ENCODE measurements at places on chromosomes 3 and 15. TPM values are rescaled to one million over a fixed set of nuclear protein-coding genes. Genes with fewer than 3 reads are reported as not detected.

The MB21D2 gene
- total RNA-seq: 46.4 TPM

The SST gene
- not detected for total RNA-seq

The CPNE4 gene
- not detected for total RNA-seq

The SOX14 gene
- total RNA-seq: not detected

The GRK7 gene
- total RNA-seq: not detected

The NR2F2 gene
- total RNA-seq: 28.1 TPM

The NRROS gene
- total RNA-seq: not detected

The TUSC7 gene
- not detected for total RNA-seq

The CDHR4 gene
- not detected for total RNA-seq

DNA sequence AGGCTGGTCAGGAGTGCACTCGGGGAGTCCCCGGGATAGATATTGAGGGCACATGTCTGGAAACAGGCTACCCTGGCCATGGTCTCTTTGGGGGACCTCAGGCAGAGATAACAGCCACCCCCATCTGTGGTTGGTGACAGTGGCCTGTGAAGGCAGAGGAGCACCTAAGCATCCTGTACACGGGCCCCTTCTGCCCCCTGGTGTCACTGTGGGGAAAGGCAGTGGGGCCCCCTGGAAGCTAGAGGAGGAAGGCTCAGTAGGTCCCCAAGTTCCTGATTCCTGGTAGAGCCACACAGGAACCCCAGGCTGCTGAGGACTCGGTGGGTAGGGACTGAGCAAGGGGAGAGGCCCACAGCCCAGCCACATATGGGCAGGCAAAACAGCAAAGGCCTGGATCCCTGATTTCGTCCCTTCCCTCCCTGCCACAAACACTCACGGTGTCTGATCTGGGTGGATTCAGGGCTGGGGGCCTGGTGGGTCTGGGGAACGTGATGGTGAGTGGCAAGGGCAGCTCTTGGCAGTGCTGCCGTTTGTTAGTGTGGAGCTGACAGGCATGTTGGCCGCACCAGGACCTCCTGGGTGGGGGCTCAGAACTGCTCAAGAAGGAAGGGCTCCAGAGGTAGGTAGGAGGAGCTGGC lies 14.1 kb upstream of the CXCR6 start:
- peak; percentile 26 for DNase-seq
- H3K27me3 ChIP-seq: no peaks in the 10 kb centered on the region
- H3K27ac ChIP-seq: no peak overlapping the region
- peaks cover 29% of the 10 kb centered on the region for H3K36me3 ChIP-seq
- H3K4me3 ChIP-seq: no peak overlapping the region

DNA sequence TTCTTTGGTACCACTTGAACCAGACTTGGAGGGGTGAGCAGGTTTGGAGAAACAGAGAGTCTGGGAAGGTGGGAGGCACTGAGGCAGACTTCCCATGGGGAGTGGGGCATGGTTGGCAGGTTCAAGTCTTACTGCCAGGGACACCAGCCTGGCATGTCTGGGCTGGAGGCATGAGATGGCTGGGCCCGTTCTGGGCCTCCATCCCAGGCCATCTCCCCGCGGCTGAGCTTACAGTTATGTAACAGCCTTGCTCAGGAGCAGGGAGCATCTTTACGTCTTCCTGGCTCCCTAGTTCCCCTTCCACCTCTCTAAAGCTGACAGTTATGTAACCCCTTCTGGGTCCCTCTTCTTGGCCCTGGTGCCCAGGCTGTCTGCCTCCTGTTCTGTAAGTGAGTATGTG lies 12.4 kb downstream of the VIPR1 start:
- no peak for DNase-seq
- H3K27ac ChIP-seq: no peak overlapping the region
- H3K36me3 ChIP-seq: no peaks in the 10 kb centered on the region
- peaks cover 10% of the 10 kb centered on the region for H3K27me3 ChIP-seq

DNA sequence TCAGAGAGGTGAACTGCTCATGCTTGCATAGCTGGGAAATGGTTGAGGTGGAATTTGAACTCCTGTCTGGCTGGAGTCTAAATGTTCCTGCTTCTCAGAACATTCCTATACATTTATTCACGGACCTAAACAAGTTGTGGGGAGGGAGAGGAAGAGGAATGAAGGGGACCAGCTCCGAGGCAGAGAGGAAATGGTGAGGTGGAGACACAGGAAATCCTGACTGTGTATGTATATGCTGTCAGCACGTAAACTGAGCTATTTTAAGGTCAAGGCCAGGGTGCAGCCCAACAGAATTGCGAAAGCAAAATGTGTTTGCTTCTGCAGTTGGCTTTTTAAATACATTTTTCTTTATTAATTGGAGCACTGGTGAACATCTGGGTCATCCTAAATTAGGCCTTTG lies 74.1 kb upstream of the POMGNT2 start:
- no peaks in the 10 kb centered on the region for H3K36me3 ChIP-seq
- no peaks in the 10 kb centered on the region for H3K27me3 ChIP-seq
- peak; percentile 96 for DNase-seq
- H3K4me3 ChIP-seq: no peak overlapping the region
- peak overlapping the region; percentile 68 for H3K27ac ChIP-seq

- H3K27me3 ChIP-seq: peaks cover 26% of the 10 kb centered on the region
- no peaks in the 10 kb centered on the region for H3K36me3 ChIP-seq
- H3K4me1 ChIP-seq: no peaks in the 10 kb centered on the region
Observed at GRCh38 chr15:63879211-63879610, 45.5 kb upstream of the HERC1 start.

DNA sequence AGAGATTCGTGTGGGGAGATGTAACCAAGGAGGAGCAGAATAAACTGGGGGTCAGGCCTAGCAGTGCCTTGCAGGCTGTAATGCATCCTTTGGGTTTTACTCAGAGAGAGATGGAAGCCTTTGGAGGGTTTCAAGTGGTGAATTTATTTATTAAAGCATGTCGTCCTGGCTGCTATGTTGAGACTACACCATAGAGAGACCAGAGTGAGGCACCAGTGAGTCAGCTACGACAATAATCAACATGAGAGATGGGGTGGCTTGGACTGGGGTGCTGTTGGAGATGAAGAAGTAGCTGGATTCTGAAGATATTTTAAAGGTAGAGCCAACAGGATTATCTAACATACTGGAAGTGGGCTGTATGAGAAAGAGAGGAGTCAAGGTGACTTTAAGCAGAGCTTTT lies 335.3 kb upstream of the ARHGEF26 start:
- no peaks in the 10 kb centered on the region for H3K4me1 ChIP-seq
- H3K4me3 ChIP-seq: no peak overlapping the region
- no peak for DNase-seq
- H3K27me3 ChIP-seq: no peaks in the 10 kb centered on the region
- H3K27ac ChIP-seq: no peak overlapping the region

DNA sequence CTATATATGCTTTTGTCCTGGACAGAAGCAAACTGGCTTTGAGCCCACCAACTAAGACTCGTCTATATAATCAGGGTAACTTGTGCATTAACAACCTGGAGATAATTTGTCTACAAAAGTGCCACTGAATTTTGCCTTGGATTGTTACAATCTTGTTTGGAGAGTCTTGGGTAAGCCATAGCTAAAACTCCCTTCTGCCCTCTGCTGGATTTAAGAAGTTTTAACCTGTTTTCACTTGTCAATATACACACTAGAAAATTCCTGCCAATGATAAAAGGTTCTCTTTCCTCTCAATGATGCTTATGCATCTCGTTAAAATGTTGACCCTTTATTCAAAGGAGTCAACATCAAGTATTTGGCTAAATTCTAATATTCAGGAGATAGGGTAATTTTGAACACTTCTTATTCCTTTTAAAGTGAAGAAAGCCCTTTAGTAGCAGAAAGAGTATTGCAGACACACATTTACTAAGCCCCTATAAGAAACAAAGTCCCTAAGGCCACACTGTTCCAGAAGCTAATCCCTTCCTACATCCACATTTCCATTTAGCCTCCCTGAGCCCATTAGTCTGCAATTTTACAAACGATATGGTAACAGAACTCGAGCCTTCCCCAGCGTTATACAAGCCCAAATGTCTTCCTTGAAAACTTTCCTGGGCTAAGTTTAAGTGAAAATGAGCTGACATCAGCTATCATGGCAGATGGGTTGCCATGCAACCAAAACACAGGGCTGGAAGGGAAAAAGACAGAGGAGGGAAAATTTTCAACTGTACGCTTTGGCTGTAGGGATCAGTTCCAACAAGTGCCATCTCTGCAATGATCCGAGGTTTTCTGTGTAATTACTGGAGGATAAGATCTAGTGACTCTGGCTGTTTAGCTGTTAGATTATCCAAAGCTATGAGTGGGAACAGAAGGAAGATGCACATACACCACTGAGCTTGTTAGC lies 75.9 kb upstream of the FGF12 start:
- peaks cover 10% of the 10 kb centered on the region for H3K36me3 ChIP-seq
- no peak overlapping the region for H3K4me3 ChIP-seq
- H3K4me1 ChIP-seq: no peaks in the 10 kb centered on the region
- no peak overlapping the region for H3K27ac ChIP-seq
- H3K27me3 ChIP-seq: no peaks in the 10 kb centered on the region
- DNase-seq: peak; percentile 59

GRCh38 chr3:147090461-147090860 lies 315.9 kb downstream of the ZIC4 start:
- no peaks in the 10 kb centered on the region for H3K4me1 ChIP-seq
- H3K27ac ChIP-seq: no peak overlapping the region
- no peak overlapping the region for H3K4me3 ChIP-seq

DNA sequence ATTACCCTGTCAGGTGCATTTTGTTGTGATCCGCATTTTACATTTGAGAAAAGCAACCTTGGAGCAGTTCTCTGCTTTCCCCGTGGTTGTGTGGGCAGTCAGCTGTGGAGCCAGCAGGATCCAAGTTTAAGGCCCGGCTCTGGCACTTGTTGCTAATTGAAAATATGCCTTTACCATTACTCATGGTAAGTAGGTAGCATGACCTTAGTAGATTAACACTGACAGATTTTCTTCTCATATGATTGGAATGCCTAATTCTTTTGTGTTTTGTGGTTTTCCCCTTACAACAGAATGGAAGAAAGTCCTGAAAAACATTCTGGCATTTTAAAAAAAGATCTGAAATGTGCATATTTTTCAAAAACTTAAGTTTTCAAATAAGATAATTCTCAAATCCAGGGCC lies 246.5 kb upstream of the LRRN1 start:
- no peak overlapping the region for H3K27ac ChIP-seq
- no peak overlapping the region for H3K4me3 ChIP-seq
- no peak for DNase-seq
- H3K27me3 ChIP-seq: no peaks in the 10 kb centered on the region

GRCh38 chr15:49847423-49848281 lies 226.8 kb downstream of the DTWD1 start:
- peak overlapping the region; percentile 92 for H3K27ac ChIP-seq
- peaks cover 15% of the 10 kb centered on the region for H3K4me1 ChIP-seq
- DNase-seq: no peak
- no peaks in the 10 kb centered on the region for H3K27me3 ChIP-seq

DNA sequence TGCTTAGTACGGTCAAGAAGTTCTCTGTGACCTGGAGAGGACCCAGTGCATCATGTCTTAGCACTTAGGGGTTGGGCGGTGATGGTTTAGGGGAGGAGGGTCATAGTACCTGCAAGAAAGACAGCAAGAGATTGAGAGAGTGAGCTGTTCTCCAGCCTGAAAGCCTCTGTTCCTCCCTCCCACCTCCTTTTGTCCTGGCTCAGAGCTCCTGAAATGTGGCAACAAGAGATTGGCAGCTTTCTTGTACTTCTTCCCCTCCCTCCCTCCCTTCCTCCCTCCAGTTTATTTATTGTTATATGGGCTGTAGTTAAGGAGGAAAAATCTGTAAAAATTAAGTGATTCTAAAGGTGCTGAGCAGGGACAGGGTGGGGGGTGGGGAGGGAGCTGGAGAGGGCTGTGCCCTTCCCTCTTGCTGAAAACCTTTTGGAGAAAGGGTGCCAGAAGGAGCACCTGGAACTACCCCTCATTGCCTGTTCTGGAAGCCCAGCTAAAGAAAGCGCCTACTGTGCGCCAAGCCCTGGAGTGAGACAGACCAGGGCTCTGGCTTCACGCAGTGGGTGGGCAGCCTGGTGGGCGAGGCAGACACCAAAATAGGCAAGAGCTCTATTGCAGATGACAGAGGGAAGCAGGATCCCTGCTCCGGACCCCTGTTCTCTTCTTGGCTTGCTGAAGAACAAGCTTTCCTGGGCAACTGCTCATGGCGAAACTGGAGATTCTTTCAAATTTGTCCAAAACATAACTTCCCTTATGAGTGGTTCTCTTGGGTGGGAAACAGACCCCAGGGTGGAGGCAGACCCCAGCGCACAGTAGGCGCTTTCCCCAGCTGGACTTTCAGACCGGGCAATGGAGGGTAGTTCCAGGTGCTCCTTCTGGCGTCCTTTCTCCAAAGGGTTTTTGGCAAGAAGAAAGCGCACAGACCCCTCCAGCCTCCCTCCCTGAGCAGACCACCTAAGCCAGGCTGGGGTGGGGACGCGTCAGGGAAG lies 35.6 kb downstream of the LINGO1 start:
- H3K27me3 ChIP-seq: peaks cover 9% of the 10 kb centered on the region
- no peak overlapping the region for H3K27ac ChIP-seq
- no peak overlapping the region for H3K4me3 ChIP-seq
- no peaks in the 10 kb centered on the region for H3K36me3 ChIP-seq
- no peak for DNase-seq

DNA sequence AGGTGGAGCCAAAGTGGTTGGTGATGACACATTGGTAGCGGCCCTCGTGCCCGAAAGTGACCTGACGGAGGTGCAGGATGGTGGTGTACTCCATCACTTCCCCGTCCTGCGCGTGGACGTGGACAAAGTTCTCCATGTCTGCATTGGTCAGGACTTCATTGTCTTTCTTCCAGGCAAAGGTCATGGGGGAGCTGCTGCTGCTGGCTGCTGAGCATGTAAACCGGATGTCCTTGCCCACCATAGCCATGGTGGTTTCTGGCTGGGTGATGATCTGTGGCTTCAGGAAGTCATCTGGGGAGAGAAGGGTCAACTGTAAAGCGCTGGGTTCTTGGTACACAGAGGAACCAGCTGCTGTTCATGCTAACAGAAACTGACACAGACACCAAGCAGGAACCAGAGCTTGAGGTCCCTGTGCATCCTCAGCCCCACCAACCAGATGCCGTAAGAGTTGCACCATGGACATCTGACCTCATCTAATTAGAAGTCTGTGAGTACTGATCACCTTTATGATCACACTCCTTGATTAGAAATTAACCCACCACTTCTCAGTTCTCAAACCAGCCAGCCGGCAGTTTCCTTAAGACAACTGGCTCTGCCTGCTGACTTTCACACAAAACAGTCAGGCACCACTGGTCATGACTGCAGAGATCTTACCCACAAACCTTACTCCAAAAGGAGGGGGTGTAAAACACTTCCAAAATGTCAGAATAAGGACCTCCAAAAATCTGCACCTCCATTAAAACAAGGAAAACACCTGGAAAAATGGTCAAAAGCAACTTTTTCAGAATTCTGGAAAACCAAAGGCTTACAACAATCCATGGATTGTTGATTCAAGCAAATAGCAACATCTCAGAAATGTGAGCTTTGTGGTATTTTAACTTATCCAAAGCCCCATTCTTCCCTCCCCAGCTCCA lies 114.6 kb downstream of the LRIG1 start:
- H3K4me1 ChIP-seq: peaks cover 6% of the 10 kb centered on the region
- peaks cover 50% of the 10 kb centered on the region for H3K36me3 ChIP-seq
- no peaks in the 10 kb centered on the region for H3K27me3 ChIP-seq
- H3K4me3 ChIP-seq: no peak overlapping the region

- H3K36me3 ChIP-seq: no peaks in the 10 kb centered on the region
- H3K27ac ChIP-seq: no peak overlapping the region
Observed at GRCh38 chr15:101088788-101089578, 162.9 kb downstream of the CHSY1 start.

- no peaks in the 10 kb centered on the region for H3K27me3 ChIP-seq
- no peak overlapping the region for H3K4me3 ChIP-seq
- no peaks in the 10 kb centered on the region for H3K36me3 ChIP-seq
- no peak overlapping the region for H3K27ac ChIP-seq
Observed at GRCh38 chr15:86802244-86802643, 722.6 kb downstream of the AGBL1 start.

- no peaks in the 10 kb centered on the region for H3K4me1 ChIP-seq
- peak; percentile 59 for DNase-seq
- H3K27ac ChIP-seq: no peak overlapping the region
- no peak overlapping the region for H3K4me3 ChIP-seq
- H3K36me3 ChIP-seq: no peaks in the 10 kb centered on the region
Observed at GRCh38 chr3:158794936-158795518, 6.8 kb upstream of the MFSD1 start.

Data from IMR-90 (cell line).